ENCODE measurements at places on chromosomes 6 and 20.

GRCh38 chr6:57469072-57469471, 151.6 kb downstream of the PRIM2 start:
- no peak for DNase-seq

DNA sequence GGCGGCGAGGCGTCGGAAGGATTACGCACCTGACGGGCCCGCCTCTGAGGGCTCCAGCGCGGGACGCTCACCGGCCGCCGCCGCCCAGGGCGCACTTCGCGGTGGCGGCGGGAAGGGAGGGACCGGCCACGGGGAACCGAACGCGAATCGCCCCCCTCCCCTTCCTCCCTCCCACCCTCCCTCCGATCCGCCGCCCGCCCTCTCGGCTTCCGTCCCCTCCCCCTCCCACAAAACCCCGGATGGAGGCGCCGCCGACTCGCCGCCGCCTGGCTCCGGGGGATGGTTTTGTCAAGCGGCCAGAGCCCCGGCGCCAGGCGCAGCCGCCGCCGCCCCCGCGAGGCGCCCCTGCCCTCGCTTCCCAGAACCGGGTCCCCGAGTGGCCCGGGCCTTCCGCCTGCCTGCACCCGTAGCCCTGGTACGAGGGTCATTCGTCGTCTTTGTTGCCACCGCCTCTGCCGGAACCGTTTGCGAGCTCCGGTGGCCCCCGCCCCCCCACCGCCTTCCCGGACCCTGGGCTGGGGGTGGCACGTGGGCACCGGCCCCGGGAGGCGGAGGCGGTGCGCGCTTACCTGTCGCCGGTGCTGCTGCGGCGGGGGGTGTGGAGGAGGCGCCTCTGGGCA, 398 bp downstream of the ZBTB2 start:
- DNase-seq = peak; percentile 54

DNA sequence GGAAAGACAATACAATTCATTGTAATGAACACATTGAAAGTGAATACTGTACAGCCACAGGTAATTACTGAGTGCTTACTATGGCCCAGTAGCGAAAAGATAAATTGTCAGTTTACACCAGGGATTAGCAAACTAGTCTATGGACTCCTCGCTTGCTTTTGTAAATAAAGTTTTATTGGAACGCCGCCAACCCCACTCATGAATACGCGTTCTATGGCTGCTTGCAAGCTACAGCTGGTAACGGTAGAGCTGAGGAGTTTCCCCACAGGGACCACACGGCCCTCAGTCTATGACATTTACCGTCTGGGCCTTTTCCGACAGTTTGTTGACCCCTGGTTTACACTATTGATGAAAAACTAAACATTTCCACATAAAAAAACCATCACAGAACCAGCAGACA, 24.2 kb downstream of the LAMA5 start:
- DNase-seq = no peak

DNA sequence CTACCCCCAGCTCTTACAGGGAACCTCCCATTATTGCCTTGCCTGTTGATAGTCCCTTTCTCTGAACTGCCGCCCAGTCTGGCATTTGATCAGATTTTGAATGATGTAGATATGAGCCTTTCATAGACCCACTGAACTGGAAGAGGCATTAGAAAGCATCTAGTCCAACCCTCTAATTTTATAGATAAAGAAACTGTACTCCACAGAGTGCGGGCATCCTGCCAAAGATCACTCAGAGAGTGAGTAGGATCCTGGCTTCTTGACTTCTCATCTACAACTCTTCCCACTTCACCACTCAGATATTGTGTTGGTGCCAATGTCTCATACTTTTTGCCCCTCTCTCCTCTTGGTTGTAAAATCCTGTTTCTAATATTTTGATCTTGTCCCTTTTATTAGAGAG, 179.2 kb upstream of the BMP2 start:
- DNase-seq = no peak

- DNase-seq = no peak
These were observed 9.5 kb upstream of the HLA-DOA start for GRCh38 chr6:33018904-33019303.

- DNase-seq = no peak
These were observed 22.5 kb upstream of the NHSL1 start for GRCh38 chr6:138521790-138522189.

- DNase-seq = no peak
These were observed 226.3 kb upstream of the RGS17 start for GRCh38 chr6:153357391-153357790.

- DNase-seq = peak; percentile 44
These were observed 61.3 kb downstream of the TRERF1 start for GRCh38 chr6:42390228-42390934.

GRCh38 chr6:158642097-158642601, 2.4 kb downstream of the DYNLT1 start:
- DNase-seq = no peak

DNA sequence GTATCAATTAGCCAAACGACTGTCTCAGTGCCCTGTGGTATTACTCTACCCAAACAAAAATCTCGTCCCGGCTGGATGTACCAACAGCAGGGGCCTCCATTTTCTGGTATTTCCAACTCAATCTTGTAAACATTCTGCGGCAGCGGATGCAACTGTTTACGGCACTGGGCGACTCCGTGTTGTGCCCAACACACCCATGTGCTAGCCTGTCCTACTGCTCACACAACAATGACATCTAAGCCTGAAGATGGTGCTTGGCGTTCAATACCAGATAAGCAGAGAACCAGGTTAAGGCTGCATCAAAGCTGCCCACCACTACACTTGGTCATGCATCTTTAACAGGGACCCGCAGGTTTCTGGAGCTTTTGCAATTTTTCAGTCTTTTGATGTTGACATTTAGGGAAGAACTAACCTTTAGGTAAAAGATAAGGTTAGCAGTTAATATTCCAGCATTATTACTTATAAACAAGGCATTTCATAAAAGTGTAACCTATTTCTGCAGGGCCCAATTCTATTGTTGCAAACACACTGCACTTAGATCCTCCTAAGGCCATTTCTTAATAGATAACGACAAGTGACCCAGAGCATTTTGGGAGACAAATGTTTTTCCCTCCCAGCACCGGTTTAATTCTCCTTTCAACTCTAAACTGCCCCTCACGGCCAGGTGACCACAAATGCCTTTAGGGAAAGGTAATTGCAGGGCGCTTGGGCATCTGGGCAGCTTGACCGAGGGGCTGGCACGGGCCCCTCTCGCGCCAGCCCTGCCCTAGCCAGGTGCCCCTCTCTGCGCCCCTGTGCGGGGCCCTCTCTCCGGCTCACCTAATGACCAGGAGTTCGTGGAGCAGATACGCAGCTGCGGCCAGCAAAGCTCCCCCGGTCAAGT, 945 bp downstream of the FAXC start:
- no peak for DNase-seq

- no peak for DNase-seq
These were observed 44.3 kb downstream of the TPD52L1 start for GRCh38 chr6:125197795-125198269.

DNA sequence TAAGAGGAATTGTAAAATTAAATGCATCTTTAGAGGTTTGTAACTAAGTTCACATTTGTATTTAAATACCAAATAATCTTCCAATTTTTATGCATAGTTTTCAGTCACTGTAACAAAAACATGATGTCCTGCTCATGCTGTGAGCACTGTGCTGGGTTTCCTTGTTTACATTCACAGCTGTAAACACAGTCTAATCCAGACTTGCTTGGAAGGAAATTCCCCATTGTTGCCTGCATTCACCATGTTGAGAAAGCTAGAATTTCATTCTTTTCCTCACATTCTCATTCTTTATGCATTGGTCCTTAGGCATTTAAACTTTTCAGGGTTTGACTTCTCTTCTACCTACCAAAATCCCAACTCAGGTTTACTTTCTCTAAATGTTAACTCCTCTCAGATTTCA, 242.0 kb upstream of the TBX18 start:
- no peak for DNase-seq

- no peak for DNase-seq
These were observed 151.2 kb upstream of the TMEM170B start for GRCh38 chr6:11386323-11386722.

DNA sequence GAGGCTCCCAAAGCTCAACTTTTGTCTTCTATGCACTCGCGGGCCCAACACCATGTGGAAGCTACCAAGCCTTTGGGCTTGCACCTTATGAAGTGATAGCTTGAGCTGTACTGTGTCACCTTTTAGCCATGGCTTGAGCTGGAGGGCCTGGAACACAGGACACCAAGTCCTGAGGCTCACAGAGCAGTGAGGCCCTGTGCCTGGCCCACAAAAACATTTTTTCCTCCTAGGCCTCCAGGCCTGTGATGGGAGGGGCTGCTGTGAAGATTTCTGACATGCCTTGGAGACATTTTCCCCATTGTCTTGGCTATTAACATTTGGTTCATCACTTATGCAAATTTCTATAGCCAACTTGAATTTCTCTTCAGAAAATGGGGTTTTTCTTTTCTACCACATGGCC, 96.5 kb downstream of the MMUT start:
- no peak for DNase-seq

GRCh38 chr6:147740326-147740725, 231.8 kb downstream of the SAMD5 start:
- no peak for DNase-seq

GRCh38 chr6:138765896-138766655, 7.5 kb upstream of the CCDC28A start:
- DNase-seq = no peak

GRCh38 chr6:108113557-108114519, 39.3 kb upstream of the OSTM1 start:
- no peak for DNase-seq

GRCh38 chr6:43876602-43877001, 106.6 kb downstream of the VEGFA start:
- no peak for DNase-seq

DNA sequence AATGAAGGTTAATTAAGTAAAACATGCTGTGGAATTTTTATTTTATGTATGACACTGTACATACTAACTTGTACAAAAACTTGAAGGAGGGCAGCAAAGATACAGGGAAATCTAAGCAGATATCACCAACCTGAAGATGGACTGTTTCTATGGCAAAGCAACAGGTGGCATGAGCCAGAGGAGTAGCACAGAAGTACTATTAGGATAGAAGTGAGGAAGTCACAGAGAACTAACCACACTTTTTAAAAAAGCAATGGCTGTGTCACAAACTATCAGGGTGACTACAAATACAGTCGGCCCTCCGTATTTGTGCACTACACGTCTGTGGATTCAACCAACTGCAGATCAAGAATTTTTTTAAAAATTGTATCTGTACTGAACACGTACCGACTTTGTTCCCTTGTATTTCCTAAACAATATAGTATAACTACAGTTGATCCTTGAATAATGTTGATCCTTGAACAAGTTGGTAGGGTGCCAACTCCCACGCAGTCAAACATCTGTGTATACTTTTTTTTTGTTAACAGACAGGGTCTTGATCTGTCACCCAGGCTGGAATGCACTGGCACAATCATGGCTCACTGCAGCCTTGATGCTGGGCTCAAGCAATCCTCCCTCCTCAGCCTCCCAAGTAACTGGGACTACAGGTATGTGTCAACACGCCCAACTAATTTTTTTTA, 61.0 kb downstream of the NUDT3 start:
- no peak for DNase-seq

DNA sequence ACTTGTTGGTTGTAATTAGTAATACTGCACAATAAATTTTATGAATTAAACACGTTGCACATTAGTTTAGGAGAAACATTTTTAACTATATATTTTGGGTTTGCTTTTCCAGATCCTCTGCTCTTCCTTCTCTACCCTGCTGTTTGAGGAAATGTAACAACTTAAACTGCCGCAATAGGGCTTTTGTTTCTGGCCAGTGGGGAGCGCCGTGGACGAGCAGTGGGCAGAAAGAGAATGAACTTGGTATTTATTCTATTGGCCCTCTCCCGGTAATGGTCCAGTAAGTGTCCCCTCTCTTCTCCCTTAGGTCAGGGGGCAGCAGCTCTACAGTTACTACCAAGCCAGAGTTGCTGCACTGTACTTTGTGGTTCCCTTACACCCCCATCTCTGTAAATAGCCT, 35.2 kb upstream of the EPHA7 start:
- DNase-seq = no peak

DNA sequence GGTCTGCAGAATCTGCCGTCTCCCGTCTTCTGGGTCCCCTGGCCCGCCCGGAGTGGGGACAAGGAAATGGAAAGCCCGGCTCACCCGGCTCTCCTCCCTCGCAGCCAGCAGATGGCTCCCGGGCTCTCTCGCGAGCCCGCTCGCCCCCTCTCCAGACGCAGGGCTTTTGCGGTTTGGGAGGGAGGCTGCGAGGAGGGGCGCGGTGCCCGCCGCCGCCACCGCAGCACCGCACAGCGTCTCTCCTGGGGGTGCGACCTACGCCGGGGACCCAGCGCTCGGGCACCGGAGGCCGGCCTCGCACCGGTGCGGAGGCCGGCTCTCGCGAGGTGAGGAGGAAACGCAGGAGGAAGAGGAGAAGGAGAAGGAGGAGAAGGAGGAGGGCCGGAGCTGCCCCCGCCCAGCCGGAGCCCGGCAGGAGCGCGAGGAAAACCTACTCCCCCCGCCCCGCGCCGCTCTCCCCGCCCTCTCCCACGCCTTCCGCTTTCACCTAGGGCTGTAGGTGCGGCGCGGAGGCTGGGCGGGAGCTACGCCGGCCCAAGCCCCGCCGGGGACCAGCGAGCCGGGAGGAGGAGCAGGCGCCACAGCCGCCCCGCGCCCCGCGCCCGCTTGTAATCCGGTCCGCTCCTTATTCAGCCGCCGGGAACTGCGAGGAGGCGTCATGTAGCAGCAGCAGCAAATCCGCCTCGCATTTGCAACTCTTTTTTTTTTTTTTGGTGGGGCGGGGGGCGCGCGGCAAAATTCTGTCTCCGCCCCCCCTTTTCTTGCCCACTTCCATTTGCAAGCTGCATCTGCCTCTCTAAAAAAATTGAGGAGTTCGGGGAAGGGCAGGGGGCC, at the start of gene CARMIL1:
CARMIL1 (plus strand) TSS at position 461 of the 834 bp plus-strand sequence. CDS start 422 bp downstream, outside the sequence.
- DNase-seq = peak; percentile 51

GRCh38 chr6:106466211-106466610, 105.7 kb downstream of the CRYBG1 start:
- no peak for DNase-seq

GRCh38 chr6:15200087-15200486, 45.8 kb upstream of the JARID2 start:
- DNase-seq = no peak

DNA sequence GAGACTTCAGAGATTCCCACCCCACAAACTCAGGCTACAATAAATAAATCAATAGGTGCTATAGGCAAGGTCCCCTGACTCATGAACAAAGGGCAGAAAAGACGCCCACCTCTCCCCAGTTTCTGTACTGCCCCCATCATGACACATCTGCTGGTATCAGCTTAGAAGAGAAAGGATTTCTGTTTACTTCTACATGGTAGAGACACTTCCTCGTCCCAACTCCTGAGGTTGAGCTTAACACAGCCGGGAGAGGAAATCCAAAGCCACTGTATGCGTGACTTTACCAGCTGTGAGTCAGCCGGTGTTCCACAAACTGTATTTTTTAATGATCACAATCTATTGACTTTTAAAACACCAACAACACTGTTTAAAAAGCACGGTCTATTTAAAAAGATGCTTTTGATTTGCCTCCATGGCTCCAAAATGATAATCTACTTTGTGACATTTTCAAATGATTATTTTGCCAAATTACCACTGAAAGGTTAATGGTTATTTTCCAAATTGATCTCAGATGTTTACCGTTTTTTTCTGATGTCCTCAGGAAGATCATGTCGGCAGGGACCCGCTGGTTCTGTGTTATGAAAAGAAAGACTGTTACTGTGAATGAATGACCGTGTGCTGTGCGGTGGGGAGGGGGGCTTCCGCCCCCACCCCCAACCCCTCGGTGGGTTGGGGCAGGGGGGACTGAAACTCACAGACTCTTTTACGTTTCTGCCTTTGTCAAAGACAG, 72.5 kb downstream of the ATP9A start:
- DNase-seq = peak; percentile 2

Data from activated CD8-positive, alpha-beta memory T cell treated with anti-CD3 and anti-CD28 coated beads for 48 hours (primary cell).